Putamen (tissue), 1 donor: ENCODE measurements at places on chromosomes 5 and 9.

DNA sequence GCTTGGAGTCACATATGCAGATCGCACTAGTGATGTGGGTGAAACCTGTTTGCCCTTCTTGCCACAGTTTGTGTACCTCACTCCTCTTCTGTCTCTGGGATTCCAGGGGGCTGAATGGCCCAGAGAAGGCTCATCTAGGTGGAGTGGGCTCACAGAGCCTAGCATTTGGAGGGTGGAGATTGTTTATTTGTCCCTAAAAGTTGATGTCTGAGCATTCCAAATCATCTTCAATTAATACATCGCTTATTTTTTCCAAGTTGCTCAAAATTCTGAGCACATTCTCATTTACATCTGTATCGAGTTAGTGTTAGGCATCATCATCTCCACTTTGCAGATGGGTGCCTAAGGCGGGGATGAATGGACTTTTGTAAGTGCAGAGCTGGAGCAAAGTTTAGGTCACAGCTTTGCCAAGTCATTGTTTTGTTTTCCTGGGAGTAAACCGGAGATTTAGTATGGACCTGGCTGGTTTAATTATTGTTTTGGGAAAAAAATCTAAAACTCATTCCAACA, 2.0 kb downstream of the ABL1 start:
- peak; percentile 86 for DNase-seq

- DNase-seq, result peak; percentile 19
These were observed 1728.3 kb upstream of the CDH9 start for GRCh38 chr5:28766565-28767158.

DNA sequence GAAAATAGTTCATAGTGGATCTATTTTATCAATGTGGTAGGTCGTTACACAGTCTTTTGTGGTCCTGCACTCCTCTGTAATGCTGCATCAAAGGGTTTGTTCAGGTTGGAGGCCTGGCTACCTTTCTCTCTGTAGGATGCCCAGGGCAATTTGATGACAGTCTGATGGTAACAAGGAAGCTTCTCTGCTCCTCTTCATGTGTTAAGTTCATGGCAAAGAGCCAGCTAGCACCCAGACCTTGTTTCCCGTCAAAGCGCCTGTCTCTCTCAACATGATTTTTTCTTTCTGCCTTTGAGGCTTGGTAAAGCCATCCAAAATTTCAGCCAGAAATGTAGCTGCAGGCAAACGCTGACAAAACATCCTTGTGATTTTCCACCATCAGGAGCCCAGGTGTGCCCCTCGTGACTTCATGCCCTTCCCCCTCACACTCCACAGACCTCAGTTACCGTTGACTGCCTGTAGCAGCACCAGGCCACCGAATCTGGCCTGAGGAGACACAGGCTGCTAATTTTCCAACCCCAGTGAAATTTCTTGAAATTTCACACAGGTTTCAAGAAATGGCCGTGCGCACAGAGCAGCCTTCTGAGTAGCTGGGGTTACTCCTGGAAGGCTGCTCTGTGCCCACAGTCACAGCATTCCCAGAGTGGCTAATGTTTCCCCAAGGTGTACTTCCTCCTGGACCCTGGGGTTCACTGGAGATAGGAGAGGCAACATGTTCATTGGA, 292.7 kb downstream of the CWC27 start:
- DNase-seq, result no peak

GRCh38 chr9:81632599-81632998, 56.7 kb downstream of the TLE1 start:
- no peak for DNase-seq

GRCh38 chr5:73822989-73823339, 197.0 kb downstream of the ARHGEF28 start:
- no peak for DNase-seq

GRCh38 chr5:17046320-17046719, 110.2 kb upstream of the MYO10 start:
- DNase-seq, result no peak

GRCh38 chr9:35526087-35526801, 36.3 kb downstream of the RUSC2 start:
- DNase-seq, result no peak

- DNase-seq, result no peak
These were observed 97.2 kb downstream of the F2RL2 start for GRCh38 chr5:76525956-76526355.
